ENCODE measurements at places on chromosomes 13 and 19.

GRCh38 chr13:57846600-57847173, 215.1 kb downstream of the PCDH17 start:
- no peak for DNase-seq

GRCh38 chr19:27974082-27974513, 1238.9 kb downstream of the UQCRFS1 start:
- DNase-seq = no peak

DNA sequence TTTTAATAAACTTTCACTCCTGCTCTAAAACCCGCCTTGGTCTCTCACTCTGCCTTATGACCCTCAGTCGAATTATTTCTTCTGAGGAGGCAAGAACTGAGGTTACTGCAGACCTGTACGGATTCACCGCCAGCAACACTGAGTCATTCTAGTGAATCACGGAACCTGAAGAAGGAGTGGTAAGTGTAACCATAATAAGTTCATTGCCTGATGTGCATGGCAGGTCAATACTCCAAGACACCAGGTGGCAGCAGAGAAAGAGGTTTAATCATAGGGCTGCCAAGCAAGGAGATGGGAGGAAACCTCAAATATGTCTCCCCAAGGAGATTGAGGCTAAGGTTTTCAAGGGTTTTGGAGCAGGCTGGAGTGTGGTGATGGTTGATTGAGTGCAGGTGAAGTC, 204.3 kb upstream of the IPO5 start:
- no peak for DNase-seq

GRCh38 chr13:39998166-39998565, 342.7 kb downstream of the COG6 start:
- DNase-seq = peak; percentile 19

DNA sequence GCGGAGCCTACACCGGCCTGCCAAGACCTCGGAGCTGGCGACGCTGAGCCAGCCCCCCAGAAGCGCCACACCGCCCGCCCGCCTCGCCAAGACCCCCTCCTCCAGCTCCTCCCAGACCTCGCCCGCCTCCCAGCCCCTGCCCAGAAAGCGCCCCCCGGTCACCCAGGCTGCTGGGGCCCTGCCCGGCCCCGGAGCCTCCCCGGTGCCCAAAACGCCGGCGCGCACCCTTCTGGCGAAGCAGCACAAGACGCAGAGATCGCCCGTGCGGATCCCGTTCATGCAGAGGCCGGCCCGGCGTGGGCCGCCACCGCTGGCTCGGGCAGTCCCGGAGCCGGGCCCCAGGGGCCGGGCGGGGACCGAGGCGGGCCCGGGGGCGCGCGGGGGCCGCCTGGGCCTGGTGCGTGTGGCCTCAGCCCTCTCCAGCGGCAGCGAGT, 10.2 kb downstream of the C19orf25 start:
- DNase-seq = no peak

- no peak for DNase-seq
Measured at GRCh38 chr13:112812306-112813055, 122.6 kb downstream of the ATP11A start.

GRCh38 chr13:114080739-114081561, 51.5 kb downstream of the RASA3 start:
- no peak for DNase-seq

- DNase-seq = peak; percentile 88
Measured at GRCh38 chr13:113816946-113817859, 46.7 kb downstream of the GAS6 start.

DNA sequence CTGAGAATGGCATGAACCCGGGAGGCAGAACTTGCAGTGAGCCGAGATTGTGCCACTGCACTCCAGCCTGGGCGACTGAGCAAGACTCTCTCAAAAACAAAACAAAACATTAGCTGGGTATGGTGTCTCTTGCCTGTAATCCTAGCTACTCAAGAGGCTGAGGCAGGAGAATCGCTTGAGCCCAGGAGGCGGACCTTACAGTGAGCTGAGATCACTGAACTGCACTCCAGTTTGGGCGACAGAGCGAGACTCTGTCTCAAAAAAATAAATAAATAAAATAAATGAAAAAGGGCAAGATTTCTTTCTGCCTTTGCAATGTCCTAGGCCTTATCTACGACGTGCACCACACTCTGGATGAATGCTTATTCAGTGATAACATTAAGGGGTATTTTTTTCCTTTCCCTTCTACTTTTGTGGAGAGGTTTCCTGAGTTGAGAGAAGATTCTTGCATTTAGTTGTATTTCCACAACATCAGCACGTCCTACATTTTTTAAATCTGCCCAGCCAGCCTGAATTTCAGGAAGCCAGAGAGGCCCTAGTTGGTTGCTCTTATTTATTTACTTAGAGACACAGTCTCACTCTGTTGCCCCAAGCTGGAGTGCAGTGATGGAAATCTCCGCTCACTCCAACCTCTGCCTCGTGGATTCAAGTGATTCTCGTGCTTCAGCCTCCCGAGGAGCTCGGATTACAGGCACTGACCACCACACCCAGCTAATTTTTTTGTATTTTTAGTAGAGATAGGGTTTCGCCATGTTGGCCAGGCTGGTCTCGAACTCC, 26.1 kb upstream of the OR1M1 start:
- no peak for DNase-seq

- no peak for DNase-seq
Measured at GRCh38 chr13:32669030-32669646, 82.9 kb downstream of the PDS5B start.

DNA sequence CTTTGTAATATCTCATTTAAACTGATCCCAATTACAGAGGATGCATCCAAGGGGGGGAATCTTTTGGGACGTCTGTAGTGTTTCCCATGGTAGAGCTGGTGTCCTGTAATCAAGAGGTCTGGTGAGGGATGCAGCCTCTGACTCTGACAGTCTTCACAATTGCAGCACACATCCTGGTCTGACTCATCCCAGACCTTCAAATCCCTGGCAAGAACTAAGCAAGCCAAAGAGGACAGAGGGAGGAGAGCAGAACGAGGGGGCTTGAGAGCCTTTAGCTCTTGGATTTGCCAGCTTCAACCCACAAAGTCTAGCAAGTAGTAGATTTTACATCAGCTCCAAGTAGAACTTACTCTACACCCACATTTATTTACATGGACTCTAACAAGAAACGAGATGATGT, 17.3 kb upstream of the FCGBP start:
- DNase-seq = no peak

GRCh38 chr19:54262066-54262465, 5.0 kb upstream of the LILRB5 start:
- DNase-seq = no peak

GRCh38 chr13:51033421-51034185, 77.5 kb downstream of the C13orf42 start:
- no peak for DNase-seq

DNA sequence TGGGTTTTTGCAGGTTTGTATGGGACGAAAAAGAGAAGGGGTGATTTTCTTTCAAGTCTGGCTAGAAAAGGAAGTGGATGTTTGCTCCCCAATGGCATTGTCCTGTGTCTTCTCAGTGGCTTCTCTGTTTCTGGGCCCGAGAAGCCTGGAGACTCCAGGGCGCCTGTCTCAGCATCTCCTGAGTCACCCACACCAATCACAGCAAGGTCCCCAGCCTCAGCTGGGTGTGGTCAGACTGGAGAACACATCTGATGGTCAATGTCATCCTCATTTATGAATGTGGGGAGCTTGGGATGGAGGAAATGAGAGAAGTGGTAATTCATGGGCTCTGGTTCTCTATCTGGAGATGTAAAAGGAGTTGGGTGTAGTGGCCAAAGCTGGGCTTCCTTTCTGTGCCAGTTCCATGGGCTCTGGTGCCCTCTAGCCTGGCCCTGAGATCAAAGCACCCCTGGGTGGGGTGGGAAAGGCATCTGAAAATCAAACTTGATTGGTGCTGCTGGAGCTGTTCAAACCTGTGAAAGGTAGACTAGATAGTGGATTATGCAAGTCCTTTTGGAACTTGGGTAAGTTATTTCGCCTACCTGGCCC, 13.4 kb downstream of the RASL11A start:
- DNase-seq = no peak

GRCh38 chr19:42216653-42217519, 591 bp downstream of the DEDD2 start:
- DNase-seq = peak; percentile 32

GRCh38 chr13:97259410-97259797, 37.3 kb downstream of the MBNL2 start:
- no peak for DNase-seq
